ENCODE measurements at places on chromosomes 11 and 22. TPM values are rescaled to one million over a fixed set of nuclear protein-coding genes. Genes with fewer than 3 reads are reported as not detected.

The RAB39A gene
- total RNA-seq, result 0.19 TPM

The HIPK3 gene
- 60.3 TPM for total RNA-seq

The A4GALT gene
- total RNA-seq, result 0.33 TPM

GRCh38 chr11:16902781-16903378, 111.3 kb downstream of the PLEKHA7 start:
- H3K27ac ChIP-seq, result no peak overlapping the region
- no peaks in the 10 kb centered on the region for H3K4me1 ChIP-seq
- no peaks in the 10 kb centered on the region for H3K36me3 ChIP-seq

DNA sequence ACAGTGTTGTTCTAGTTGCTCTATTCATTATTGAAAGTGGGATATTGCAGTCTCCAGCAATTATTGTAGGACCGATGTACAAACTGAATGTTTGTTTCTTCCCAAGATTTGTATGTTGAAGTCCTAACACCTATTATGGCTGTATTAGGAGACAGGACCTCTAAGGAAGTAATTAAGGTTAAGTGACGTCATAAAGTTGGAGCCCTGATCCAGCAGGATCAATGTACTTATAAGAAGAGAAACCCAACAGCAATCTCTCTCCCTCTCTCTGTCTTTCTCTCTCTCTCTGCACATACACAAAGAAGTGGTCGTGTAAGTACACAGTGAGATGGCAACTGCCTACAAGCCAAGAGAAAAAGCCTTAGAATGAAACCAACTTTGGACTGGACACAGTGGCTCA, 16.1 kb upstream of the SLC35C1 start:
- H3K27ac ChIP-seq, result no peak overlapping the region
- H3K4me1 ChIP-seq, result no peaks in the 10 kb centered on the region
- DNase-seq, result no peak
- H3K27me3 ChIP-seq, result peaks cover 27% of the 10 kb centered on the region
- no peak overlapping the region for H3K4me3 ChIP-seq

- no peaks in the 10 kb centered on the region for H3K36me3 ChIP-seq
- no peak for DNase-seq
- H3K27me3 ChIP-seq, result peaks cover 37% of the 10 kb centered on the region
- peaks cover 10% of the 10 kb centered on the region for H3K4me1 ChIP-seq
- no peak overlapping the region for H3K27ac ChIP-seq
Measured at GRCh38 chr11:128894685-128895084, 3.5 kb downstream of the KCNJ5 start.

DNA sequence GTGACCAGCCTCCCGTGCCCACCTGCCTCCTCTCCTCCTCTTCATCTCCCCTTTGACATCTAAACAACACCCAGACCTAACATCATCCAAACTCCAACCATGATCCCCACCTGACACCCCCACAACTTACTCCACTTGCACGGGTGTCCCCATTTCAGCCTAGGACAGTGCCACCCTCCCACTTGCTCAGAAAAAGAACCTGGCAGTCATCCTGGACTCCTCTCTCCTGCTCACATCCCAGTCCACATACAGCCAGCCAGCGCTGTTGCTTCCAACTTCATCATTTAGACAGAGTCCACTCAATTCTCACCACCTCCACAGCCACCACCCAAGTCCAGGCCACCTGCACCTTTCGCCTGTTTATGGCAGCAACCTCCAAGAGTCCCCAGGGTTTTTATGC, 485.7 kb downstream of the MN1 start:
- no peak overlapping the region for H3K27ac ChIP-seq
- H3K36me3 ChIP-seq, result no peaks in the 10 kb centered on the region
- no peak overlapping the region for H3K4me3 ChIP-seq
- no peaks in the 10 kb centered on the region for H3K4me1 ChIP-seq

GRCh38 chr11:125235071-125235471, 70.5 kb downstream of the PKNOX2 start:
- H3K4me1 ChIP-seq, result no peaks in the 10 kb centered on the region
- no peaks in the 10 kb centered on the region for H3K36me3 ChIP-seq
- H3K27ac ChIP-seq, result no peak overlapping the region
- DNase-seq, result no peak

GRCh38 chr11:113332638-113333329, 18.4 kb downstream of the TTC12 start:
- H3K36me3 ChIP-seq, result peaks cover 11% of the 10 kb centered on the region
- no peaks in the 10 kb centered on the region for H3K4me1 ChIP-seq
- no peak for DNase-seq
- H3K4me3 ChIP-seq, result no peak overlapping the region

- H3K27me3 ChIP-seq, result no peaks in the 10 kb centered on the region
- H3K4me1 ChIP-seq, result no peaks in the 10 kb centered on the region
- no peaks in the 10 kb centered on the region for H3K36me3 ChIP-seq
- no peak overlapping the region for H3K27ac ChIP-seq
- DNase-seq, result no peak
- H3K4me3 ChIP-seq, result no peak overlapping the region
Measured at GRCh38 chr11:124285610-124286344, 28.0 kb downstream of the OR8D1 start.

DNA sequence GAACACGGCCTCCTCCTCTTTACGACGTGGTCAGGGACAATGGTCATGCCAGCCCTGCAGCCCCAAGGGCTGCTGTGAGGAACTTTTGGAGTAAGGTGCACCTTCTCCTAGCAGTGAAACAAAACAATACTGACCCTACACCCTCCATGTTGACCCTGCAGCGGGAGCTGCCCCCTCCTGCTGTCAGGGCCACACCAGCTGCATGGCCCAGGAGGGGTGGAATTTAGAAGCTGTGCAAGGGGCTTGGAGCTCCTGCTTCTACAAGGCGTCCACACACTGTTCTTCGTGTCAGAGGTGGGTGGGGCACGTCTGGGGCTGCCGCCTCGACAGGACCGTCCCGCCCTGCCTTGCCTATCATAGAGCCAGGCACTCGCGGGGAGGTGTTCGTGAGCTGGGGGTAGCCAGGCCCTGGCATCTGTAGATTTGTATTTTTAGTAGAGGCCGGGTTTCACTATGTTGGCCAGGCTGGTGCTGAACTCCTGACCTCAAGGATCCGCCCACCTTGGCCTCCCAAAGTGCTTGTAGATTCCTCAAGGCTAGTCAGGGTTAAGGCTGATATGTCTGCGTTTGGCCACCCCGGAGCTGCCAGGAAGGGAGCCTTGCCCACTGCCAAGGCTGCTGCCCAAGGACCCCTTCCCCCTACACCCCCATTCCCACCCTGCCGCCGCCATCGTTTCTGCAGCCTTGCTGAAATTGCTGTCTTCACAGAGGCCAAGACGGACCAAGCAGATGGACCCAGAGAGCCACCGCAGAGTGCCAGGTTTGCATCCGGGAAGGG, 15.9 kb downstream of the INCENP start:
- no peak overlapping the region for H3K4me3 ChIP-seq
- H3K36me3 ChIP-seq, result no peaks in the 10 kb centered on the region
- H3K27ac ChIP-seq, result no peak overlapping the region
- H3K4me1 ChIP-seq, result peaks cover 4% of the 10 kb centered on the region

DNA sequence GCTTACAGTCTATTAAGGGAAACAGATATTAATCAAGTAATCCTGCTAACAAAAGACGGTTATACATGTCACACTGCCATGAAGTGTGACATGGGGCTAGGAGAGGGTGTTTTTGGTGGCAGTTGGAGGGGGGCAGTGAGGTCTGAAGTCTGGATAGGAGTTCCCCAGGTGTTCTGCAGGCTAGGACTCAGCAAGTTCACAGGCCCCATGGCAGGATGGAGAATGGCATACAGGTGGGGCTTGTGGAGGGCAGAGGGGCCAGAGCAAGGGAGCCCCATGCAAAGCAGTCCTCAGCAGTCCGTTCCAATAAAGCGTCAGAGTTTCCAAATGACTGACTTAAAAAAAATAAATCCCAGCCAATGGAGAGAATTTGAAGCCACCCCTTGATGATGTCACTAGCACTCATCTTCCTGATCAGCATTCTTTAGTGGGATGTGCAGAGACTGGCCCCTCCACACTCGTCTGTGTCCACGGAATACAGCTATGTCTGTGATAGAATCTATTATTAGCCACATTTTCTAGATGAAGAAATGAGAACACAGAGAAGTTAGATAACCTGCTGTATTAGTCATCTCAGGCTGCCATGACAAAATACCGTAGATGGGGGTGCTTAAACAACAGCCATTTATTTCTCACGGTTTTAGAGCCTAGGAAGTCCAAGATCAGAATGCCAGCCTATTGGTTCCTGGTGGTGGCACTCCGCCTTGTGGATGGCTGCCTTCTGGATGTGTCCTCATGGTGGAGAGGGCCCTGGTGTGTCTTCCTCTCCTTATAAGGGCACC, 32.6 kb downstream of the PRDM11 start:
- H3K27ac ChIP-seq, result no peak overlapping the region
- peaks cover 2% of the 10 kb centered on the region for H3K27me3 ChIP-seq
- peaks cover 5% of the 10 kb centered on the region for H3K4me1 ChIP-seq
- peak overlapping the region; percentile 13 for H3K4me3 ChIP-seq
- no peaks in the 10 kb centered on the region for H3K36me3 ChIP-seq

DNA sequence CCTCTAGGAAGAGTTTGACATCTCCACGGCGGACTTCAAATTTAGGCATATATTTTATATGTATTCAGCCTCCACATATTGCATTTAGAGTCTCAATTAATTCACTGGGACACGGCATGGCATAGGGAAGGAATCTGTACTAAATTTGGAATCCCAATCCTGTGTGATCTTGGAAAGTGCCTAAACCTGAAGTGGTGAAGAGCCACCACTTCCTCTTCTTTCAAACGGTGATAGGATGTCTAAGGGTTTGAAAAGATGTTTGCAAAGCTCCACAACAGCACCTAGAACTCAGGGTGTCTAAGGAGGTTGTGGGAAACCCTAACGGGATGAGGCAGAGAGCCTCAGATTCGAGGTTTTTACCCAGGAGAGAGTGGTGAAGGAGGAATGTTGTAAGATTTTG, 1.0 kb upstream of the L3MBTL2 start:
- DNase-seq, result no peak
- no peak overlapping the region for H3K27ac ChIP-seq
- no peak overlapping the region for H3K4me3 ChIP-seq
- H3K36me3 ChIP-seq, result no peaks in the 10 kb centered on the region
- peaks cover 12% of the 10 kb centered on the region for H3K4me1 ChIP-seq
- H3K27me3 ChIP-seq, result peaks cover 16% of the 10 kb centered on the region

GRCh38 chr11:93895106-93895862, 44.9 kb upstream of the VSTM5 start:
- peaks cover 46% of the 10 kb centered on the region for H3K27me3 ChIP-seq
- no peak for DNase-seq
- H3K36me3 ChIP-seq, result no peaks in the 10 kb centered on the region
- no peak overlapping the region for H3K4me3 ChIP-seq

DNA sequence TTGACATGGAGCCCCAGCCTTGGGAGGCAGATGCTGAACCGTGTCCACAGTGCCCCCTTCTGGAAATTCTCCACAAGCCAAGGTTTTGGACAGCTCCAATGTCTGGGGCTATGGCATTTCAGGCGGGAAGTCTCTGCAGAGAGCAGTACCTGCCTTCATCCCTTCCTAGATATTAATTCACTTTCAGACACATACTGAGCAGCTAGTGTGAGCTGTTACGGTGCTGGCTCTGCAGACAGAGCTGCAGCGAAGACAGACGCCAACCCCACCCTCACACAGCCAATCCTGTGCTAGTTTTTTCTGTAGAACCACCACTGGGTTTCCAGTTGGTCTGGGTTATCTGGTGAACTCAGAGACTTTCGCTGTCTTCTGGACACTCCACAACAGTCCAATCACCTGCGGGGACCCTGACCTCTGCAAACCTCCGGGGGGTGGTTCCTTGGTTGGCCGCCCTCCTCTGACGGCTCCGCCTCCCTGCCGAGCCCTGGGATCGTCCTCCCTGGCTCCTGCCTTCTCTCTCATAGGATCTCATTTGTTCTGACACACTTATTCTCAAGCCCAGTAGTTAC, 9.1 kb downstream of the LMF2 start:
- no peak for DNase-seq
- no peaks in the 10 kb centered on the region for H3K4me1 ChIP-seq
- no peaks in the 10 kb centered on the region for H3K36me3 ChIP-seq
- no peak overlapping the region for H3K4me3 ChIP-seq
- no peak overlapping the region for H3K27ac ChIP-seq
- H3K27me3 ChIP-seq, result peaks cover 7% of the 10 kb centered on the region

Measured in natural killer cell treated with Interleukin-12 subunit alpha and Interleukin-12 subunit beta and Interleukin-15 and Interleukin-18, amount 100 ng/mL, for 72 hours (primary cell).